Fibroblast of lung (primary cell): ENCODE measurements at places on chromosomes 5 and 9.
A peak's percentile ranks its signal among the peaks of the same experiment; 100 is the strongest.

GRCh38 chr5:118578093-118578492 is 410.3 kb downstream of the DTWD2 start:
- DNase-seq, result no peak

- DNase-seq, result no peak
Measured at GRCh38 chr5:137446615-137447014, 52.5 kb downstream of the SPOCK1 start.

GRCh38 chr9:82127465-82127864 is 138.9 kb downstream of the SPATA31D1 start:
- no peak for DNase-seq

- no peak for DNase-seq
Measured at GRCh38 chr5:37886242-37886905, 46.5 kb upstream of the GDNF start.

DNA sequence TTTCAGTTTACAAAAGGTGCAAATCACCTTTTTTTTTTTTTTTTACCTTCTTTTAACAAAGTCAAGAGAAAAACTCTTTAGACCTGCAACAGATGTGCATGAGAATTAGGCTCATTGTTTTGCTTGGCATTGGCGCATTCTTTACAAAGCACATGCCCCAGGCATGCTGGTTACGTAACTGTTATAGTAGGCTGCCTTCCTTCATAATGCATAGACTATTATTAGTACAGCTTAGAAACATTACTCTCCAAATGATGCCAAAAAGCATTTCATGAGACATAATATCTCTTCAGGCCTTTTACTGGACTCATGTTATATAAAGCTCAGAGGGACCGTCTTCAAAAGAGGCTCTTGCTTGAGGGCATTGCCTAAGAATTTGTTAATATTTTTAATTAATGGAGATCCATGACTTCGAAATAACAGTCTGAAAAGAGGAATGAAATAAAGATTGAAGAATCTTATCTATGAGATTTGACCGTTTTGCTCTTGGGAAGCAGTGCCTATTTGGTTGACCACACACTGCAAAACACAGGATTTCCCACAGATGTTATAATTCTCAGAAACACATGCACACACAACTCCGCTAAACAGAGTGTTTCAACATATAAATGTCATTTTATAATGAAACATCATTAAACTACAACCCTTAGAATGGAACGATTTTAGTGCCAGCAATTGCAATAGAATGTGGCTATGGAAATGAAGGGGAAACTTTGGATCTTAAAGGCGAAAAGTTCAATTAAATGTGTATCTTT is 478.7 kb downstream of the PRR16 start:
- DNase-seq, result peak; percentile 6

DNA sequence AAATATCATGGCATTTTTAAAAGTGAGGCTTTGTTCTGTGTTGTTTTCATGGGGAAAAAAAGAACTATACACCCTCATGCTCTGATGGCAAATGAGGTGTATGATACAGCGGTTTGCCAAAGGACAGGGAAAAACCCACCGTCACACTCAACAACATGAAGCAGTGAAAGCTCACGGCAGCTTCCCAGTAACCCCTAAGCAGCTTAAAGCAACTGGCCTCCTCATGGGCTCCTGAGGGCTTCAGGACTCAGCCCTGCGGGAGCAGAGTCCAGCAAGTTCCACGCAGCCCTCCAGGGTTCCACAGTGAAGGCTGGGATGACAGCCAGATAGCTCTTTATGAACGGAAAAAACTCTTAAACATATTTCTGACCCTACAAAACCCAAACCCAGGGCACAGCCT is 12.9 kb downstream of the BARHL1 start:
- DNase-seq, result no peak

DNA sequence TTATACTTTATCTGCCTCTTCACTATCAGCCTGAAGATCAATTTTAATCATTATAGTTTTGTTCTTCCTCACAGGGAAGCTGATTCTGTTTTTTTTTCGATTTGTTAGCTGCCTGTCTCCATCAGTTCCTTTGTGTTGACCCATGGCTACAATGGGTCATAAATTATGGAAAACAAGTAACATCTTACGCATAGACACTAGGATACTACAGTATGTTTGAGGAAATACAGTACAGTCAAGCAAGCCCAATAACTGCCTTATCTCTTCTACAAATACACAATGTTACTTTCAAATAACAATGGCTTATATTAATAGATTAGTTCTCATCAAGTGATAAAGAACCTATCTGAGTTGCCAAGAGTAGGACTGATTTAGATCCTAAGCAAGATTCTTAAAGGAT is 160.5 kb upstream of the FREM1 start:
- no peak for DNase-seq

DNA sequence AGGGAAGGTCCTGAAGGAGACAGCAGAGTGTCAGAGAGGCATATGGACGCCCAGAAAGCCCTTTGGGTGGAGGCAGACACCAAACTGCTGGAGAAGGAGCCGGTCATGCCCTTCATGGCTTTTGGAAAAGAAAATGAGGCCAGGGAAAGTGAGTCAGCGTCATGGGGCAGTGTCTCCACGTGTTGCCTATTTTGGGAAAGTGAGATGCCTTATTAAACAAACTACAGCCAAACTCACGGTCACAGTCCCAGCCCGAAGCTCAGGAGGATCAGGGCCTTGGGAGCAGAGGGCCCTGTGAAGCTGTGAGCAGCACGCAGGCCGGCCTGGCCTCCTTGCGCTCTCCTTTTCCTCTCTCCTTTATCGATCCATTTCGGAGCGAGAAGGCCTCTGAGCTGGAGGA is 25.0 kb downstream of the RGS3 start:
- DNase-seq, result peak; percentile 15

GRCh38 chr9:2208991-2209390 is 193.8 kb downstream of the SMARCA2 start:
- DNase-seq, result no peak

DNA sequence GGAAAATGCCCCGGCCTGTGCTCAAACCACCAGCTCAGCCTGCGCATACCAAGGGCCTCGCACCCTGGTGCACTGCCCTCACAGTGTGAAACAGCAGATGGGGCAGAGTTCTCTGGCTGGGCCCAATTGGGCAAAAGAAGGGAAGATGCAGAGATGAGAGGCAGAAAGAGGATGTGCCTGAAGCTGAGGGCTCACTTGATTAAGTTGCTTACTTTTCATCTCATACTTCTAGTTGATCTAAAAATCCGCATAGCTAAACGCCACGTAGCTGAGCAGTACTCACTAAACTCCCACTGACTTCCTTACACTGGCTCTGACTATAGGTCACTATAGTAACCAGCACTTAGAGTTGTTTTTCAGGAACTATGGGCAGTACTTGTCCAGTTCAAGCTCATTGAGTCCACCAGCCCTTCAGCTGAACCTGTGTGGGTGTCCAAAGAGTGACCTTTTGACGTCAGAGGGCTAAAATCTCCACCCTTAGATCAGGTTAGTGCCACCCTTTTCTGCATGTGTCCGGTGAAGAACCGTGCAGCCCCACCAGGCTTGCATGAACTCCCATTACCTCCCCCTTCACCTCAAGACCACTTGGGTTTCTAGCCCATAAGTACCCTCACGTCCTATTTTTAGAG is 215.2 kb downstream of the AUH start:
- DNase-seq, result no peak

- no peak for DNase-seq
Measured at GRCh38 chr5:1930880-1931603, 48.3 kb upstream of the IRX4 start.
